ENCODE measurements at places on chromosomes 16 and 17.

DNA sequence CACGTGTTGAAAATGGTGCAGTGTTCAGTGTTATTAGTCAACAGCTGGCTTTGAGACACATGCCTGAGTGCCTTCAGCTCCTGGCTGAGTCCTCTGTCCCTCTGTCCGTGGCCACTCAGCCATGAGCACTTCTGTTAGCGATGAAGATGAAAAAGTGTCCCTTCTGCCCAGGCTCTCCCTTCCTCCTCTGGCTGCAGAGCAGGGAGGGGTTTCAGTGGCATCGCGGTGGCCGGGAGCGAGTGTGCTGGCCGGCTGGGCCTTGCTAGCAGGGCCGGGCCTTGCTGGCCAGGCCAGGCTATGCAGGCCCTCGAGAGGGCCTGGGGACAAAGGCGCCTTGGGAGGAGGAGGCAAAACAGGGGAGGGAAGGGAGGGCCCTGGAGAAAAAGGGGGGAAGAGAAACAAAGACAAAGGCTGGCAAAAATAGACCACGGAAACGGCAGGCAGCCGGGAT, 47.7 kb downstream of the CMIP start:
- DNase-seq, result no peak

DNA sequence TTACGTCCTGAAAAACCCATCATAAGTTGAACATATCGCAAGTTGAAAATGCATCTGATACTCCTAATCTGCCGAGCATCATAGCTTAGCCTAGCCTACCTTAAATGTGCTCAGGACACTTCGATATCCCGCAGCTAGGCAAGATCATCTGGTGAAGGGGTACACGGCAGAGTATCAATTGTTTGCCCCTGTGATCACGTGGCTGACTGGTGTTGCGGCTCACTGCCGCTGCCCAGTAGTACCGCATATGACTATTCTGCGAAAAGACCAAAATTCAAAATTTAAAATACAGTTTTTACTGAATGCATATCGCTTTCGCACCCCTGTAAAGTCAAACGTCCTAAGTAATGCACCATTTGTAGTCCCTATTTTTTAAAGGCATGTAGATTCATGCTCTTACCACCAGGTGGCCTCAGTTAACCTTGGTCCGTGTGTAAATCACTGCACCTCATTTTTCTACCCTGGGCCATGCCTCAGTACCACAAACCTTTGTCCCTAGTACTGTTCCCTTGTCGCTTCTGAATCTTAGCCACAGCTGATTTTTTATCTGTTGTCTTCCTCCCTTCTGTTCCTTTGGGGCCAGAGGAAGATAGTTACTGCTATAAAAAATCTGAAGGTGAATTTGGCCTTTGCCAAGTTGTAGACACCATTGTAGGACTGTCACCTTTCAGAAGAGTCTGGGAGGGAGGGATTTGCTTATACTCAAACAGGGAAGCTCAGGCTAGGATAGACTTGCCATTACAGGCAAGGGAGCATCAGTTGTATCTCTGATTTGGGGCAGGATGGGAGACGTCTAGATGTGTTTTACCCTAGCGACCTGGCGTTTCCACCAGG, 34.4 kb downstream of the WWP2 start:
- DNase-seq, result no peak

GRCh38 chr16:88507231-88507743, 54.2 kb downstream of the ZFPM1 start:
- DNase-seq, result no peak

DNA sequence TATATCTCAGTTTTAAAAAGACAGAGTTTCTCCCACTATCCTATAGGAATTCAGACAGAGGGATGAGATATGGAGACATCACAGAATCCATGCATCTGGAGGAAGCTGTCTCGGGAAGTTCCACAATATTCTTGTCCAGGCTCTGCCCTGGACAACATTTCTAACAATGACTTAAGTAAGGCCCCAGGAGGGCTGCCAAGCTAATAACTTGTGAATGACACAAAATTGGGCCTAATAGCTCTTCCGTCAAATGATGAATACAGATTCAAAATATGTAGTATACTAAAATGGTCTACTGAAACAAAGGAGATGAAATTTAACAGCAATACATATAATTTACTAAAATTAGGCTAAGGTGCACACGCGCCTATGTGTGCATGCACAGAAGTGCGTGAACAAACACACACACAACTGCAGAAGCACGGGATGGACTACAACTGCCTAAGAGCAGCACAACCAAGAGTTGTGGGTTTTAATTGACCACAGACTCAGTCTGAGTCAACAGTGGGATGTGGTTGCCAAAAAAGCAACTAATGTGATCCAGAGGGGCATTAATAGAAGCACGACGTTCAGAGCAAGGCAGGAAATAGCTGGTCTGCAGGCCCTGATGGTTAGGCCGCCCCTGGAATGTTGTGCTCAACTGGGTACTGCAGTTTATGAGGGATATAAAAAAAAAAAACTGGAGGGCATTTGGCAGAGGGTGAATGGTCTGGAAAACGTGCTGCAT, 26.3 kb upstream of the HS3ST2 start:
- DNase-seq, result no peak

- no peak for DNase-seq
These were observed 31.0 kb downstream of the CCDC40 start for GRCh38 chr17:80067393-80067986.

DNA sequence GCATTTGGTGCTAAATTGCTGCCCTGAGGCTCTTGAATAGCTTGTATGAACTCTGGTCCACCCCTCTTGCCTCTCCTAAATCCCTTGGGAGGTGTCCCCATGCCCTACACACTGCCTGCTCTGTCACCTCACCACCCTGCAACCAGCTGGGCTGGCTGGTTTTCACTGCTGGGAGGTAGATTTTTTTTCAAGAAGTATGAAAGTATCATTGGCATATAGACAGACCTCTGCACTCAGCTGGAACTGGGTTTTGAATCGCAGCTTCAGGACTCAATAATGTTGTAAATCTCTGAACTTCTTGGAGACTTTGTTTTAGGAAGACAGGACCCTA, 184.9 kb downstream of the MSI2 start:
- no peak for DNase-seq

- DNase-seq, result no peak
These were observed 197.1 kb downstream of the HS3ST4 start for GRCh38 chr16:25888868-25889267.

DNA sequence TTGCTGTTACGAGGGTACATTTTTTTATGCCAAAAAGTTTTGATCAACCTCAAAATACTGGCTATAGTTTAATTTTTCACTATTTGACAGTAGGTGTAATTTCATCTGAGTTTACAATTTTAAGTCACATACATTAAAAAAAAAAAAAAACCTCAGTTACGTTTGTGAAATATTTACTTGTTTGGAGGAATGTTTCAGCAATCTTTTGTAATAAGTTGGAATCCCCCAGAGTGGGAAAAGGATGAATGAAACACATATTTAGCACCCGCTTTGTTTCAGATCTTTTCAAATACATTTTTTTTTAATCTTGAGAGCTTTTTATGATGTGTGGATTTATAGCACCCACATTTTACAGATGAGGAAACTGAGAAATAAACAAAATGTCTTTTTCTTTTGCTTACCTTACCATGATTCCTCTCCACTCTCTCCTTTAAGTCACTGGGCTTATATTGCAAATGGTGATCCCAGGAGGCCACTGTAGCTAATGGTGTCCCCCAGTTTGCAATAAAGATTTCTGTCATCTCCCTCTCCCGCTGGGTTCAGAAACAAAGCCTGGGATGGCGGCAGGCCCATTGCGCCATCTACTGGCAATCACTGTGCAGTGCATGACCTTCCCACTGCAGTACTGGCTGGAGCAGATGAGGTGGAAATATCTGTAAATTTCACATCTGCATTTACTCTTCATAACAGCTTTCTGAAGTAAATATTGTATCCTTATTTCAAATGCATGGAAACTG, 27.7 kb downstream of the TBC1D3B start:
- DNase-seq, result peak; percentile 83

GRCh38 chr17:77366206-77366557, 225.4 kb downstream of the SEC14L1 start:
- no peak for DNase-seq

- DNase-seq, result peak; percentile 15
These were observed 73.2 kb downstream of the AIPL1 start for GRCh38 chr17:6361733-6362132.

- no peak for DNase-seq
These were observed 3.5 kb downstream of the C17orf100 start for GRCh38 chr17:6654841-6655731.

GRCh38 chr17:78255953-78256706, 24.7 kb downstream of the TMEM235 start:
- no peak for DNase-seq

- no peak for DNase-seq
These were observed 6.8 kb downstream of the KRT37 start for GRCh38 chr17:41417576-41418015.

DNA sequence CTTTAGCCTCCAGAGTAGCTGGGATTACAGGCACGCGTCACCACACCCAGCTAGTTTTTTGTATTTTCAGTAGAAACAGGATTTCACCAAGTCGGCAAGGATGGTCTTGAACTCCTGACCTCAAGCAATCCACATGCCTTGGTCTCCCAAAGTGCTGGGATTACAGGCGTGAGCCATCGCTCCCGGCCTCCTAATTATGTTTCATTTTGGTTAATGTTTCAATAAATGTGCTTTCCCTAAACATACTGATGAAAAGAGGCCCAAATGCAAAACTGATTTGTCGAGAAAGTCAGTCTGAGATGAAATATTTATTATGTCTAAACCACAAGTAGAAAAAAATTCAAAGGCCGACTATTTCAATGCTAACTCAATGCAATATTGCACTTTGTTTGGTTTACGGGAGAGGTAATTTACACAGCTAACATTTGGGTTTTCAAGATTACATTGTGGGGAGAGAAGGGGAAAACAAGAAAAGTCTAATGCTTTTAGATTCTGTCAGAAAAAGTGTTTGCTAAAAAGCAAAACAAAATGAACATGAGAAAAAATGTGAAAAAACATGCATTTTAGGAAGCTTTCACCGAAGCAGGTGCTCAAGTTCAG, 9.8 kb downstream of the STAT3 start:
- no peak for DNase-seq

DNA sequence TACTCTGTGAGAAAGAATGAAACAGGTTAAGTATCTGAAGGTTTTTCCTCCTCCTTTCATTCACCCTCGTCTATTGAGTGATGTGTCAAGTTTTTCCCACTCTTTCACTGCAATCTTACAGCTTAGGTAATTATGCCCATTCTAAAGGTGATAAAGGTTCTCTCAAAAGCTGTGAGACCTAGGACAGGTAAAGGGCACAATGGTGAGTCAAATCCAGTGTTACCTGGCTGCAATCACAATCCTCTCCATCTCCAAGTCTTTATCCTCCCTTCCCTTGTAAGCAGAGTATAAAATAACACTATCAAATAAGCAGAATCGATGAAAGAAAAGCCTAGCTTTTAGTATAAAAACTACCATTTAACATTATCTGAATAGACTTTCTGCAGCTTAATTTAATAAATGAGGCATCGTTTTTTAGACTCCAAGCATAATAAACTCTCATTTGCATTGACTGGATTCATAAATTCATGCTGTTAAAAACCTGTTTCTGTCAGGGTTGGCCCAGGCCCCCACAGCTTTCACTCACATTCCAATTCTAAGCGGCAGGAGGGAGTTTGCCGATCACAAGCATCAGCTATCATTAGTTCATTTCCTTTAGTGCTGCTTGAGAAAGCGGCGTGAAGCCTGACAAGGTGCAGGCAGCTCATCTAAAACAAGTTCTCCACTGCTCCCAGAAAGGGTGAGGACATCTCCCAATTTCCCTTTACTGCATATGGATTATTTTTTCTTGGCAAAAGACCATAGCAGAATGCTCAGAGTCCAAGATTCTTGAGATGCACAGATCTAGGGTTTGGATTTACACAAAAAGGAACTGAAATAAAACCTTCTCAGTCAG, 67.8 kb downstream of the CDH8 start:
- DNase-seq, result no peak

GRCh38 chr16:9966569-9967157, 215.6 kb downstream of the GRIN2A start:
- no peak for DNase-seq

DNA sequence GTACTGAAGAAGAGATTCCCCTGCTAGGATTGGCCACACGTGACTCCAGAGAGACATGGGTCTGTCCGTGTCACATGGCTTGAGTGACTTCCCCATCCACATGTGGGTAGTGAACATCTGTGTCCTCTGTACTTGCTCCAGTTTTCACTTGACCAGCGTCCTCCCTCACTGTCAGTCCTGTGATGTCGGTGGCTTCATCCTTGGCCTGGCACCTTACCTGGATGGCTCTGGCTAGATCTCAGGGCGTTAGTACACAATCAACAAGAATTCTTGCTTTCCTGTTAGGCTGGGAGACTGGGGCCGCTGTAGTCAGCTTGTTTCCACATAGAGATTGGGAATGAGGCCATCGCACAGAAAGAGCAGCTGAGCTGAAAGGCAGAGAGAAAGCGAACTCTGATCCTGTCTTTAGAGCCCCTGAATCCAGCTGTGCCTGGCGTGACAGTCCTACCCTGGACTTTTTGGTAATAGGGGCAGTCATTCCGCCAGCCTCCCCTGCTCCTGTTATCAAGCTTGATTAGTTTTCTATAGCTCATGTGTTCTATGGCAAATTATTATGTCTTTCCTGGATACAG, 227.3 kb downstream of the SNX29 start:
- no peak for DNase-seq

Data from activated CD8-positive, alpha-beta memory T cell treated with anti-CD3 and anti-CD28 coated beads, Interleukin-2, amount 50 U/mL, for 48 hours (primary cell).